ENCODE measurements at places on chromosomes 16 and 17.
A peak's percentile ranks its signal among the peaks of the same experiment; 100 is the strongest.

DNA sequence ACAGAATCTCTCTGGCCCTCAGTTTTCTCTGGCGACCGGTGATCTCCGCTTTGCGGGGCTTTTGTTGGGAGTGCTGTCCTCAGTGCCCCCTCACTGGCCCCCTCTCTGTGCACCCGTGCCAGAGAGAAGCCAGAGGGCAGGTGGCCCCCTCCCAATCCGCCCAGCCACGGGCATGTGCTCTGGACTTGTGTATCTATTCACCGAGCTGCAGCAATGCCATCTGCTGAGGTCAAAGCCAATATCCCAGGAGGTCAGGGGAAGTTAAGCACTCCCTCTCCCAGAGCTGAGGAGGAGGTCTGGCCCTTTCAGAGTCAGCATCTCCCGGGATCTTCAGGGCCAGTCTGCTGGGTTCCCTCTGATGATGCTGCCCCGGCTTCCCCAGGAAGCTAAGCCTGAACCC is 5.1 kb downstream of the CACNG5 start:
- DNase-seq: no peak

DNA sequence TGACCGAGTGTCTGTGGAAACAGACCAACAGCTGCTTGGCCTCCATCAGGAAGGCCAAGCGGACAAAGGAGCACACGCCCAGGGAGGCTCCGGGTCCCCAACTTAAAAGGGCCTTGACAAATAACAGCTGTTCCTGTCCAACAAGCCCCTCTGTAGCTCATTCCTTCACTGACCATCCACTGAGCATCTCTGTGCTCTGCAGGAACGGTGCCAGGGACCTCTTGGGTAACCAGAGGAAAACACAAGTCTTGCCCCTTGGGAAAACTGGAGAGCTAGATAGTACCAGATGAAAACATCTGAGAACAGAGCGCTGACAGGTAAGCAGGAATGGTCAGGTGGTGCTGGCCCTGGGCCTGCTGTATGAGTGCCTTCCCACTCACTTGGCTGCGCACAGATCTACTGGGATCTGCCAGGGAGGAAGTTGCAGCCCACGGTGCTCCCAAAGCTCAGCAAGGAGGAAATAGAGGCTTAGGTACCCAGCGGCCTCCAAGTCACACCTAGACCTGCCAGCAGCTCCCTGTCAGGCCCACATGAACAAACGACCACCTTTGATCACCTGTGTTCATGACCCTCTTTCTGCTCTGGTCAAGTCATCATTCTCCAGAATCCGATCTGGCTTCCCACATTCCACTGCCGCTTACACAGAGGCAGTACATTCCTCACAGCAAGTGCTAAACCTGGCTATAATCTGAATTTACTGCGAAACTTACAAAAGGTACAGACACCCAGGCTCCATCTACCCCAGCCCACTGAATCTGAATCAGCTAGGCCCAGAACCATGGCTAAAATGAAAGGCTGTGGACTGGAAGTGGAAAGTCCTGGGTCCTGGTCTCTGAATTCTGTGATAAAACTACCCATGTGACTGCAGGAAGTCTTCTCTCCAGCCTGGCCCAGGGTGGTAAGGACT is 12.5 kb downstream of the DCAKD start:
- DNase-seq: no peak

DNA sequence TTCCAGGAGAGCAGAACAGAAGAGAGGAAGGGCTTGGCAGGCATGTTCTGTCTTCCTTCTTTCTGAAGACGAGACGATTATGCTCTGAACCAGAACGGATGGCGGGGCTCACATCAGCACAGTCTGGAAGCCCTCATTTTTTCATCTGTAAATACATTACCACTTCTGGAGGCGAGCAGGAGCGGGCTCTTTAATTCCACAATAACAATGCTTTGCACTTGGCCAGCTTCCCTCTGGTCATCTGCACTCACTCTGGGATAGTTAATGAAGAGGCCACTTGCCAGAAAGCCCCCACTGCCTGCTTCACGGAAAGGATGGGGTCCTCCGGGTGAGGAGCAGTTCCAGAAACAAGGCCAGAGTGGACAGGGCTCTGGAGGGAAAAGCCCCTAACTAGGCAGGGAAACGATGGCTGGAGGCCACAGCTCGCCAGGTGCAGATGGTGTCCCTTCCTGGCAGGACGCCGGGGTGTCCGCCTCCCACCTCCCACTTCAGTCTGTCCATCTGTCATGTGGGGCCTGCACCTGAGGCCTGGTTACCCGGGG is 13.1 kb upstream of the BCAR1 start:
- DNase-seq: no peak

DNA sequence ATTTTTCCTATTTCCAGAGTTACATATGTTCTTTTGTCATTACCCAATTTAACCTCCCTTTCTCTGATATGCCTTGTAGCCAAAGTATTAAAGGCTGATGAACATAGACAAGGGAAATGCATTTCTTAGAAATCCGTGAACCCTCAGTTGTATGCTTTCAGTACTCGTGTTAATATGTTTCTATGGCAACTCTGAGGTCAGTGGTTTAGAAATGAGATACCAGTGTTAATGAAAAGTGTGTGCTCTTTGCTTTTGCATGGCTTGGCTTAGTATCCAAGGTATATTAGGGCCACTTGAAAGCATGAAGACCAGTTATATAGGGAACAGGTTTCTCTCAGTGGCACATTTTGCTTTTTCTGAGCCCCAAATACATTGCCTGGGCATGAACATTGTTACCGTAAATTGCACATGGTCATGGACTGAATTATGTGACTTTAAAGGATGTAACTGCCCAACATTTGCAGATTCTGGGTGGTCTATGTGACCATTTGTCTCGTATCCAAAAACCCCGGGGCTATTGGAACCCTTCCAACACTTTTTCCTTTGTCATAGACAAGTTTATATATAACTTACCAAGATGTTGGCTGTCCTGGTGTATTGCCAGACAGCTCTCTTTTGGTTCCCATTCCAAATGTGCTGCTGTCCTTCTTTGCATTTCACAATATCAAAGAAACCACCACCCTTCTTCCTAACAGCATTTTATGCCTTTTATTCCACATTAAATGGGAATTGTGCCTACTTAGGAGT is 17.5 kb downstream of the ABHD15 start:
- DNase-seq: no peak

DNA sequence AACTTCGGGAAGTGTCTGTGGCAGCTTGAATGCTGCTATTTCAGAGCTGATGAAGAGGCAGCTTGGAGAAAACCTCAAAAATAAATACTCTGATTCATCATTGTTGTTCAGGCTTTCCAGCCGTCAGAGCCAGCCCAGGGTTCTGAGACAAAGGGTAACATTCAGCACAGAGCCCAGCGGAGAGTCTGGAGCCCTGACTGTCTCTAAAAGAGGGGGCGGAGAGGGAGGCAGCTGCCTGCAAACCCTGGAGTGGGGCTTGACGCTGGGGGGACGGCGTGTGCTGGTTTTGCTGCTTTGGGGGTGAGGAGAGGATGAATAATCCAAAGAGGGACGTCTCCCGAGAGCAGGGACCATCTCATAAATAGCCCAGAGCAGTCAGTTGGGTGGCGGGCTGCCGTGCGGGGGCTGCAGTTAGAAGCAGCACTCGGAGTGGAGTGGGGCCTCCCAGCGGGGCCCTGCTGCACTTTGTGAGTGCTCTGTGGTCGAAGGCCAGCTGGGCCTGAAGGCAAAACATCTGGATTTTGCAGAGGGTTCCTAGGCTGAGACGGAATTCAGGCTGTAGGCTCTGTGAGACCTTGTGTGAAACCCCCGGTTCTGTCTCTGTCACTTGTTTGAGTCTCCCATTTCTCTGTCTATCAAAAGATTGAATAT is 237.8 kb downstream of the PRKCA start:
- DNase-seq: peak; percentile 49

DNA sequence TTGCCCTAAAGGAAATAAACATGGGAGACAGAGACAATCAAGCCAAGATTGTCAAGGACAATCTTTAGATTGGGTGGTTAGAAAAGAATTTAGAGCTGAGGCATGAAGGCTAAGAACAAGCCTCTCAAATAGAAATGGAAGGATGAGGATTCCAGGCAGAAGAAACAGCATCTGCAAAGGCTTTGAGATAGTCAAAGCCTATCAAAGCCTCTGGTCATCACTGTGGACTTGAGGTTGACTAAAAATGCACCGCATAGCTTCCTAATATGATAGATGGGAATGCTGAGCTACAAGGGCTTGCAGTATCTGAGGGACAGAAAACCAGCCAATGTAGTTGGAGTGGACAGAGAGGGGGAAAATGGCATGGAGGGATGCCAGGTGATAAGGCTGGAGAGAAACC is 109.8 kb upstream of the FAM20A start:
- no peak for DNase-seq

GRCh38 chr16:53212893-53213223 is 158.1 kb downstream of the CHD9 start:
- DNase-seq: no peak

GRCh38 chr16:87056551-87056950 is 260.6 kb downstream of the C16orf95 start:
- DNase-seq: peak; percentile 27

GRCh38 chr17:79829004-79829403 is 10.2 kb downstream of the CBX4 start:
- DNase-seq: no peak

- no peak for DNase-seq
Observed at GRCh38 chr17:35377068-35377467, 3.6 kb upstream of the SLFN11 start.

GRCh38 chr16:50537533-50538290 is 10.5 kb upstream of the NKD1 start:
- no peak for DNase-seq

- no peak for DNase-seq
Observed at GRCh38 chr17:10727192-10727591, 2.6 kb downstream of the TMEM220 start.

DNA sequence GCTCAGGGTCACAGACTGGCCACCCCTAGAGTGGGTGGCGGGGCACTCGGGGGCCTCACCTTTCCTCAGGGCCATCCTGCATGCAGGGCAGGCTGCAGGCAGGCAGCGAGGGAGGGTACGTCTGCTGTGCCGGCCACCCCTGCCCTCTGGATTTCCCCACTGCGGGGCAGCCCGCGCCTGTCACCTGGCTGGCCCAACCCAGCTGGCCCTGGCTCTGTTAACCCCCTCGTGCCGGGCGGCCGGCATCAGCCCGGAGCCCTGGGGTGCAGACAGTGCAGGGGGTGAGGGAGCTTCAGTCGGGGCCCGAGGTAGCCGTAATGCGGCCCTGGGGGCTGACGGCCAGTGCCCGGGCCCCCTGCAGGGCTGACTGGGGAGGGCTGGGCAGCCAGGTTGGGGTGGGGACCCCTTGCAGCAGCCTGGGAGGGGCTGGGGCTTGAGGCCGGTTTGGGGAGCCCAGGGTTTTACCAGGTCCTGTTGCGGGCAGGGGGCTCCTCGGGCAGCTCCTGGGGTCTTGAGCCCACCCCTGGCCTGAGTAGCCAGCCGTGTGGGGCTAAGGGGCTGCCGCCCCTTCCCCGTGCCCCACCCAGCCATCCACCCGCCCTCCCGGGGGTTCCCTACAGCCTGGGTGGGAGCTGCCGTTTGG is at the start of gene IGFALS:
Gene IGFALS, minus strand, starts transcription at position 128 of the 643 bp plus-strand sequence. Its CDS starts 53 bp downstream, at position 75.
- no peak for DNase-seq

GRCh38 chr17:48550502-48551213 is 5.7 kb upstream of the HOXB2 start:
- DNase-seq: no peak

DNA sequence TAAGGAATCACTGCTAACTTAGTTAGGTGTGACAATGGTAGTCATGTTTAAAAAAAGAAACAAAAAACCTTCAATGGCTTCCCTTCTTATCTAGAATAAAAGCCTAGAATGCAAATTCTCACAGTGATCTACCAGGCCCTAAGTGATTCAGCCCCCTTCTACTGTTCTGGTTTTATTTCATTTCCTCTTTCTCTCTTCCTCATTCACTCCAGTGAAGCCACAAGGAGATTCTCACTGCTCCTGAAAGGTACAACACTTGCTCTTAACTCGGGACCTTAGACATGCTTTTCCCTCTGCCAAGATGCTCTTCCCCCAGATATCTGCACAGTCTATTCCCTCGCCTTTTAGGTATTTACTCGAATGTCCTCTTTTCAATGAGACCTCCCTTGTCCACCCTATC is 3.7 kb downstream of the PIGS start:
- no peak for DNase-seq

- DNase-seq: no peak
Observed at GRCh38 chr16:4184038-4184702, 57.7 kb downstream of the SRL start.

DNA sequence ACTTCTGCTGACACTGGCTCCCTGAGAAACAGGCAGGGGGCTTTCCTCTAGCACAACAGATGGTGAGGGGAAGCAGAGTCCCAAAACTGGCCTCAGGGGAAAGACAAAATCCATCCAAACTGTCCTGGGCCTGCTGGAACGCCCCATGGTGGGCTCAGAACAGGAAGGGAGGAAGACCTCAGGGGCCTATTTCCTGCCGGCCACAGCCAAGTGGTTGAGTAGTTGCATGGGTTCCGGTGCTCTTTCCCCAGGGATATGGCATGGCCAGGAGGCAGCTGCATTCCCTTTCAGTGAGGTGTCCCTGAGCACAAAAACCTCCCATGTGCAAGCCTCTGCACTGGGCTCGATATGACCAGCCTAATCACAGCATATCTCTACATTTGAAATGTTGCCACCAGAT is 303.0 kb upstream of the IRX5 start:
- DNase-seq: no peak

DNA sequence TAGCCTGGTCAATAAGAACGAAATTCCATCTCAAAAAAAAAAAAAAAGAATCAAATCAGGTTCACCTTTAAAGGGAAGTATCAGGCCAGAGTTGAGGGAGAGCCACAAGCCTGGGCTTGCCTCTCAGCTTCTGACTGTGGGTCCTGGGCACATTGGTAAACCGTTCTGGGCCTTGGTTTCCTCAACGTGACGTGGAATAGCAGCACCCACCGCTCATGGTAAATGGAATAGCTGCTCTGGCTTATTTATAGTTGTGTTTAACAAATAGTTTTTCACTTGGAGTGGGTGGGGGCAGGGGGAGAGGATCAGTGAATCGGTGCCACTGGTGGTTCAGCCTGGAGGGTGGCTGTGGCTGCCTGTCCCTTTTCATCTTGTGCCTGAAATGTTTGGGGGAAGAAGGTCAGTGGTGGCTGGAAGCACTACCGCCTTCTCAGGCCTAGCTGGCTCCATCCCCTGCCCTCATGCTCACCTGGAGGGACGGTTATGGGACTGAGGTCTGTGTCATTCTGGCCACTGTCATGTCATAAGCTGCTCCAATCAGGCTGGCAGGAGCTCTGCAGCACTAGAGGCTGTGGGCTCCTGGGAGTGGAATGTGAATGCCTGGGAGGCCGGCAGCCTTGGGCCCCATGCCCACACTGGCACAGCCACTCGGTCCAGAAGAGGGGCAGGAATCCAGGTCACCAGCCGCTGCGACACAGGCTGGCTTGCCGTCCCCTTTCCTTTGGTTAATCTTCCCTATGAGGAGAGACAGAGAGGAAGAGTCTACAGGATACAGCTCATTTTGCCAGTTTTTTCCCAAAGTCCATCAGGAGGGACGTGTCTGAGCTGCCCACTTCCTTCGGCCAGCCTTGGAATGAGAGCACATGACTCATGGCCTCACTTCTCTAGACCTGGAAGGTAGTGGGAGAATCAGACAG is 27.0 kb downstream of the CCR7 start:
- no peak for DNase-seq

- DNase-seq: peak; percentile 77
Observed at GRCh38 chr16:17744921-17745572, 274.3 kb upstream of the XYLT1 start.

GRCh38 chr16:80837533-80838147 is 33.2 kb upstream of the CDYL2 start:
- DNase-seq: no peak

- no peak for DNase-seq
Observed at GRCh38 chr17:320139-320538, 32.5 kb downstream of the RPH3AL start.

All from mesendoderm (in vitro differentiated cells).